ENCODE measurements at places on chromosomes 1 and 21. TPM values are rescaled to one million over a fixed set of nuclear protein-coding genes. Genes with fewer than 3 reads are reported as not detected.

The UBE2J2 gene
- 45.1 TPM for total RNA-seq

The FCGR2B gene
- not detected for total RNA-seq

The RAP1A gene
- 28.7 TPM for total RNA-seq

The S100A7 gene
- total RNA-seq: not detected

The SPRR2E gene
- not detected for total RNA-seq

The OR6K2 gene
- not detected for total RNA-seq

The DMRTA2 gene
- total RNA-seq: 0.10 TPM

The PDPN gene
- not detected for total RNA-seq
